DND-41 (cell line): ENCODE measurements at places on chromosomes 5 and 9.

GRCh38 chr5:169831331-169831730 is 149.0 kb downstream of the INSYN2B start:
- no peak for DNase-seq
- no peak overlapping the region for H3K4me3 ChIP-seq
- no peaks in the 10 kb centered on the region for H3K27me3 ChIP-seq
- H3K27ac ChIP-seq = no peak overlapping the region

DNA sequence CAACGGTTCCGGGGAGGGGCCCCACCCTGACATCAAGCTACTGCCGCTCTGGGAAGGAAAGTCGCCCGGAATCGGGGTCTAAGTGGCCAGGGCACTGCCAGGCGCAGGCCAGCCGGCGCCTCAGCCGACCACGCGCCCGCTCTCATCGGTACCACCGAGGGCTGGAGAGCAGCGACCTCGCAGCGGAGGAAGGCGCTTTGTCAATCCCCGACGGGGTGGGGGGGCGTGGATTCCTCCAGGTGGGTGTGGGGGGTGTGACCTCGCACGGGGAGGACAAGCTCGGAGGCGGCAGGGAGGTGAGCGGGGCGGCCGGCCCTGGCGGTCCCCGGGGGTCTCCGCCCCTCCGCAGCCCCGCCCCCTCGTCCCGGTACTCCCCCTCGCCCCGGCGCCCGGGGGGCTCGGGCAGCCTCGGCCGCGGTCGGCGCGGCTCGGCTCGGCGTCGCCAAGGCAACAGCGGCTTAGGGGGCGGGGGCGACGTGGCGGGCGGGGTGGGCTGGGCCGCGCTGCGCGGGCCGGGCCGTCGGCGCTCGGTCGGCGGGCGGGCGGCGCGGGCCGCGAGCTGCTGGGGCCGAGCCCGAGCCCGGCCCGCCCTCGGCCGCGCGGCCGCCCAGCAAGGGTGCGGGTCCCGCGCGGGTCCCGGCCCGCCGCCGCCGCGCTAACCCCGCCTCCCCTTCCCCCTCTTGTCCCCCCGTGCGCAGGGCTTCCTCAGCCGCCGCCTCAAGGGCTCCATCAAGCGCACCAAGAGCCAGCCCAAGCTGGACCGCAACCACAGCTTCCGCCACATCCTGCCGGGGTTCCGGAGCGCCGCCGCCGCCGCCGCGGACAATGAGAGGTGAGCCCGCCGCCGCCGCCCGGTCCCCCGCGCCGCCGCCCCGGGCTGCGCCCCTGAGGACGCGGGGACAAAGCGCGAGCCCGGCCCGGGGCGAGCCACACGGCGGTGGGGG is 47.5 kb downstream of the DAB2IP start:
- no peak overlapping the region for H3K4me3 ChIP-seq
- H3K36me3 ChIP-seq = no peaks in the 10 kb centered on the region
- peaks cover 24% of the 10 kb centered on the region for H3K4me1 ChIP-seq
- H3K27me3 ChIP-seq = peaks cover 50% of the 10 kb centered on the region
- DNase-seq = peak; percentile 75

- H3K27ac ChIP-seq = no peak overlapping the region
- no peaks in the 10 kb centered on the region for H3K36me3 ChIP-seq
- H3K27me3 ChIP-seq = no peaks in the 10 kb centered on the region
- H3K4me1 ChIP-seq = no peaks in the 10 kb centered on the region
- no peak for DNase-seq
- H3K4me3 ChIP-seq = no peak overlapping the region
Measured at GRCh38 chr5:105993027-105993426, 1677.7 kb downstream of the EFNA5 start.

- H3K27ac ChIP-seq = no peak overlapping the region
- no peak for DNase-seq
- H3K4me1 ChIP-seq = no peaks in the 10 kb centered on the region
- no peaks in the 10 kb centered on the region for H3K36me3 ChIP-seq
Measured at GRCh38 chr5:74131250-74131649, 505.3 kb downstream of the ARHGEF28 start.

GRCh38 chr5:176543428-176544182 is 5.5 kb upstream of the CDHR2 start:
- peak overlapping the region; percentile 75 for H3K27ac ChIP-seq
- DNase-seq = peak; percentile 70
- H3K4me1 ChIP-seq = peaks cover 49% of the 10 kb centered on the region
- peak overlapping the region; percentile 84 for H3K4me3 ChIP-seq

- H3K4me1 ChIP-seq = peaks cover 10% of the 10 kb centered on the region
- no peak overlapping the region for H3K4me3 ChIP-seq
- no peaks in the 10 kb centered on the region for H3K27me3 ChIP-seq
- DNase-seq = peak; percentile 80
Measured at GRCh38 chr9:89000973-89001916, 10.0 kb downstream of the S1PR3 start.

DNA sequence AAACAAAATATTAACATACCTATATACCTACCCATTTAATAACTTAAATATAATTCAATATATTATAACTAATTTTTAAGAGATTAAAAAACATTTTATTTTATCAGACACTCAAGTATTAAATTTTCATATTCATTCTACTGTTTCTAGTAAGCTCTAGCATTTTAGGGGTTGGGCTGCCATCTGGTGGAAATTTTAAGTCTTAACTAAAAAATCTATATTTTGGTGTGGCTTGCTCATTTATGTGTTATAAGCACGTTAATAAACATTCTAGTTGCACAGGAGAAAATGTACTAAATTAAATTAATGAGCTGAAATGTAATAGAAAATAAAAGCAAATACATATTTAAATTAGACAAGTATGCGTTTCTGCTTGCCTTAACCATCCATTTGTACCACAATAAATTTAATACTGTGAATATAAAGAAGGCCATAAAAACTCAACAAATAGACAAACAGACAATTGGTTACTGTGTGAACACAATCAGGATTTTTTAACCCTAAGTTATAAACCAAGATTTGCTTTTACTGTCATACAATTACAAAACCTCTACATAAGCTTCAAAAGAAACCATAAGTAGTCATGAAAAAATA is 1728.3 kb upstream of the CDH9 start:
- DNase-seq = peak; percentile 37
- H3K36me3 ChIP-seq = no peaks in the 10 kb centered on the region
- H3K4me3 ChIP-seq = no peak overlapping the region
- H3K4me1 ChIP-seq = peaks cover 3% of the 10 kb centered on the region; the same call in 1 of the 2 replicates

GRCh38 chr5:10595672-10596309 is 31.9 kb downstream of the ANKRD33B start:
- H3K36me3 ChIP-seq = no peaks in the 10 kb centered on the region
- peaks cover 81% of the 10 kb centered on the region for H3K4me1 ChIP-seq
- H3K27ac ChIP-seq = peak overlapping the region; percentile 85
- DNase-seq = peak; percentile 73
- no peaks in the 10 kb centered on the region for H3K27me3 ChIP-seq
- H3K4me3 ChIP-seq = peak overlapping the region; percentile 49

DNA sequence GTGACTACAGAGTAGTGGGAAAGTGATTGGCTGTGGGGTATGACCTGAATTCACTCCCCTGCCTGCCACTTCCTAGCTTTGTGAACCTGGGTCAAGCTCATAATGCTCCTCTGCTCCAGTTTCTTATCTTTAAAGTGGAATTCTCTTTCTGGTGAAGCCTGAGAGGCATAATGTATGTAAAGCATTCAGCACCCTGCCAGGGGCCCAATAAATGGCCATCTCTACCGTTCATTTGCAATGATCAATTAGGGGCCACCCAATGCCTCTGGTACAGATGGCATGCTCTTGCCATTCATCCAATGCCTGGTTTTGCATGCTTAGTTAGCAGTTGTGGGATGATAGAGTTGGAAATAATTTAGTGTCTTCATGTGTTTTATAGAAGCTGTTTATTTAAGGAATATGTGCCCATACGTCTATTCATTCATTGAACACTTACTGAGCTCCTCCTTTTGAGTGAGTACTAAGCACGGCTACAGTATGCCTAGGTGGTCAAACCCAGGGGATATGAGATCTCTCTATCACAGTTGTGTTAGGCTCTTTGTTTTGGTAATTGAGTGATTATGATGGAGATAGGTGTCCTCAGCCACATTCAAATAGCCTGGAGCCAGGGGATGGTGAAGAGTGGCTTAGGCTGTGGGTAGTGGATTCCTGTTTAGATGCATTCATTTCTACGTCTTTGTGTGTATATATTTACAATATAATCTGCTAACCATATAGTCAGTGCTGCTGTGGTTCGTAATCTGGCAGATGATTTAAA is 15.3 kb downstream of the ZNF462 start:
- no peaks in the 10 kb centered on the region for H3K36me3 ChIP-seq
- no peak overlapping the region for H3K27ac ChIP-seq
- peaks cover 3% of the 10 kb centered on the region; the same call in 1 of the 2 replicates for H3K4me1 ChIP-seq
- DNase-seq = no peak
- H3K27me3 ChIP-seq = no peaks in the 10 kb centered on the region
- no peak overlapping the region for H3K4me3 ChIP-seq

DNA sequence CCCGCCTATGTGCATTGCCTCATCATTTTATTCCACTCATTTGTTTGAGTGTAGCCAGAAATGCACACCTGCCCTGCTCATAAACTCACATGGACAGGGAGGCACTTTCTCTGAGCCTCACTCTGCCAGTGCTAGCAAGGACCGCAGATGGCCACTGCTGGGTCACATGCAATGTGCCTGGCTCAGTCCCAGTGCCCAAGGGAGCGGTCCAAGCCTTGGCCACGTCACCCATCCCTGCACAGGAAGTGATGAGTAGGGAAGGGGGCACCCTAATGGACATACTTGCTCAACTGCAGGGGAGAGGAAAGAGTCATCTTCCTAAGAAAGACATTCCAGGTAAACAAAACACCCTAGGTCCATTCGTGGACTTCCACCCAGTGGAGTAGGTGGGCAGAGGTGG is 630.9 kb downstream of the IRX1 start:
- no peaks in the 10 kb centered on the region for H3K27me3 ChIP-seq
- 0 out of 2 replicates have a peak overlapping the region, but pooled peaks have one; percentile 1 for H3K27ac ChIP-seq
- H3K36me3 ChIP-seq = no peaks in the 10 kb centered on the region
- no peak for DNase-seq

DNA sequence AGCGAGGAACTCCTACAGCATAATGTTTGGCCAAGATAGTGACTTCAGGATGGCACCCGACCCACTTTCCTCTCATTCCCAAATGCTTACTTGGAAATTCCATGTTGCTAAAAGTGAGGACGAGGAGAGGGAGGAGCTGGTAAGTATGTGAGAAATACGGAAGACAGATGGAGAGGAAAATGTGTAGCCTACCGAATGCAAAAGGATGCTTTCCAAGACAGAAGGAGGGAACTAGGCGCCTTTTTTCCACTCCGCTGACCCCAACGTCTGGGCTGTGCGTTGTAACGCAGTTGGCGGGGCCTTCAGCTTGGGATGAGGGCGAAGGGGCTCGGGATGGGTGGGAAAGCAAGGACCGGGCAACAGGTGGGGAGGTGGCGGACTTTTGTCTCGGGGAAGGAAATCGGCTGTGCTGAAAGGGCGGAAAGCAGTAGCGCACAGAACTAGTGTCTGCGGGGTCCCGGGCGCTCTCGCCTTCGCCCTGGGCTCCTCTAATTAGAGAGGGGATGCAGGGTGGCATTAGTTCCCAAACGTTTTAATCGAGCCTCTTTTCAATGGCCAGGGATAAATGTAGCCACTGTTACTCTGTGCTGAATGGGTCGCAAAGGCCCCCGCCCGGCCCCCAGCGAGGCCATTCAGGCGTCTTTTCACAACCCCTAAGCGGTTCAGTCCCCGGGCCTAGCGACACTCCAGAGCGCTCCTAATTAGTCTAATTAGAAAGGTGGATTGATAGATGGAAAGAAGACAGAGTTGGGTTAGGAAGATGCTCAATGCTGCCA is 12.6 kb downstream of the FOXD1 start:
- H3K4me1 ChIP-seq = no peaks in the 10 kb centered on the region
- H3K27ac ChIP-seq = no peak overlapping the region
- no peak overlapping the region for H3K4me3 ChIP-seq
- no peaks in the 10 kb centered on the region for H3K36me3 ChIP-seq
- H3K27me3 ChIP-seq = peaks cover 7% of the 10 kb centered on the region
- DNase-seq = no peak

- DNase-seq = peak; percentile 30
- no peak overlapping the region for H3K4me3 ChIP-seq
- peaks cover 54% of the 10 kb centered on the region for H3K36me3 ChIP-seq
- peaks cover 14% of the 10 kb centered on the region for H3K4me1 ChIP-seq
Measured at GRCh38 chr9:110058304-110058953, 149.5 kb downstream of the C9orf152 start.

GRCh38 chr9:115637661-115638060 is 515.9 kb upstream of the PAPPA start:
- no peaks in the 10 kb centered on the region for H3K4me1 ChIP-seq
- H3K4me3 ChIP-seq = no peak overlapping the region
- no peaks in the 10 kb centered on the region for H3K36me3 ChIP-seq
- DNase-seq = no peak
- no peaks in the 10 kb centered on the region for H3K27me3 ChIP-seq

DNA sequence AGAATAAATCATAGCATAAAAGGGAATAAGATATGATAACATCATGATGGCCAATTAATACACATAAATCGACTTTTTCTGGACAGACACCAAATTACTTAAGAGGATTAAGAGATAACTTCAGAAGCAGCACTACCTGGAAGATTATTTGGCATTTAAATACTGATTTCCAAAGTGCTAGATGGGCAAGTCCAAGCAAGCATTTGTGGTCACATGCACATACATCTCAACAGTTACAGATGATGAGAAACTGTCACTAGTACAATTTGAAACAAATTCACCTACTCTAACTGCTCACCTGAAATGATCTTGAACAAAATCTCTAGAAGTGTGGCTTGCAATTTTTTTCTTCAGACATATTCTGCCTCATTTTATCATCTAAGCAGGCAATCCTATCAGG is 26.8 kb upstream of the RASGEF1C start:
- no peak overlapping the region for H3K27ac ChIP-seq
- H3K27me3 ChIP-seq = no peaks in the 10 kb centered on the region
- H3K4me3 ChIP-seq = no peak overlapping the region

- H3K4me1 ChIP-seq = peaks cover 28% of the 10 kb centered on the region
- no peak overlapping the region for H3K4me3 ChIP-seq
- H3K36me3 ChIP-seq = no peaks in the 10 kb centered on the region
- no peak for DNase-seq
- H3K27me3 ChIP-seq = no peaks in the 10 kb centered on the region
- peak overlapping the region; percentile 72 for H3K27ac ChIP-seq
Measured at GRCh38 chr5:8634219-8634618, 765.3 kb downstream of the MTRR start.

DNA sequence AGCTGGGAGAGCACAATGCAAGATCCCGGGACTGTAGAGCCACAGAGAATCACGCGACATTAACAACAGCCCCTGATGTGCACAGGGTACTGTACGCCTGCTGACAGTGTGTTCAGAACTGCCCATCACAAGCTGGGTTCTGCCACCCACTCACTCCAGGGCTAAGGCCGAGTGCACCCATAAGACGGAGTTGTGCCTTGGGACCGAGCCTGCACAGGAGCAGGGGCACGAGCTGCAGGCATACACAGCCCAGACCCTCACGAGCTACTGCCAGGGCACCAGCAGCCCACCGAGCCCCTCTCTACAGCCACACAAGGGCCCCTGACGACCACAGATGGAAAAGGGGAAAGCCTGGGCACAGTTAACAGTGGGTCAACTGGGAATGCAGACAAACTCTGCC is 67.8 kb downstream of the CAMSAP1 start:
- H3K27me3 ChIP-seq = no peaks in the 10 kb centered on the region
- DNase-seq = no peak
- H3K4me3 ChIP-seq = no peak overlapping the region
- no peaks in the 10 kb centered on the region for H3K4me1 ChIP-seq
